ENCODE measurements at places on chromosomes 6 and 20. TPM values are rescaled to one million over a fixed set of nuclear protein-coding genes. Genes with fewer than 3 reads are reported as not detected.

GRCh38 chr6:107114926-107115694 is at the start of gene BEND3:
BEND3 (minus strand) TSS chr6:107115515; CDS start chr6:107099285, 16,230 bp downstream.
- H3K27ac ChIP-seq, result peak within 1 kb of the TSS; percentile 71
- peaks cover 26% of the 10 kb centered on the region for H3K4me1 ChIP-seq
- peaks cover 3% of the 10 kb centered on the region for H3K27me3 ChIP-seq
- peak; percentile 65 for DNase-seq
- no peaks in the 10 kb centered on the region for H3K36me3 ChIP-seq
- H3K4me3 ChIP-seq, result peak within 1 kb of the TSS; percentile 80

Gene LBP
- total RNA-seq, result not detected

- no peaks in the 10 kb centered on the region for H3K36me3 ChIP-seq
- no peak overlapping the region for H3K4me3 ChIP-seq
- no peaks in the 10 kb centered on the region for H3K27me3 ChIP-seq
- H3K27ac ChIP-seq, result peak overlapping the region; percentile 81
These were observed 120.8 kb downstream of the ISM1 start for GRCh38 chr20:13341737-13342393.

DNA sequence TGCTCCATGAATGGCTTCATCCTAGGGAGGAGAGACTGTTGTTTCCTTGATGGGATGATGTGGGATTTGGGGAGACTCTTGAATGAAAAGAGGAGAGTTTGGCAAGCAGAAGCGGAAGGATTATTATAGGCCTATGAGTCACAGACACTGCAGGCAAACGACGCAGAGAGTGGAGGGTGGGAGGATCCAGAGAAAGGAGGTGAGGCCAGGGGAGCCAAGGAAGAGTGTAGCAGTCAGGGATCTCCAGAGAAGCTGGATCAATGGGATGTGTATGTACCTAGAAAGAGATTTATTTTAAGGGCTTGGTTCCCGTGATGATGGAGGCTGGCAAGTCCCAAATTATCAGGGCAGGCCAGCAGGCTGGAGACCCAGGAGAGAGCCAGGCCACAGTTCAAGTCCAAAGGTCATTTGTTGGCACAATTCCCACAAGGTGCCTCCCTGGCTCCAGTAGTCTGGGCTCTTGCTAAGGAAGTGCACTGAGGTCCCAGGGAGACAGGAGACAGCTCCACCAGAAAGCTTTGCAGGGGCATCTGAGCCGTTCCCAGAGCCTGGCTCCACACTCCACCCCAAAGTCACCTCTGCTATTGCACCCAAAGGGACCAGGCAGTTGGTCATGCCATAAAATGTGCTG is 76.0 kb downstream of the ADTRP start:
- H3K4me3 ChIP-seq, result no peak overlapping the region
- no peaks in the 10 kb centered on the region for H3K36me3 ChIP-seq
- DNase-seq, result no peak
- H3K27ac ChIP-seq, result no peak overlapping the region
- no peaks in the 10 kb centered on the region for H3K27me3 ChIP-seq
- no peaks in the 10 kb centered on the region for H3K4me1 ChIP-seq

Gene ECT2L
- total RNA-seq, result 3.9 TPM

Gene HLA-DOB
- 0.95 TPM for total RNA-seq

Gene TCF15
- 0.65 TPM for total RNA-seq

- no peak overlapping the region for H3K27ac ChIP-seq
- no peaks in the 10 kb centered on the region for H3K27me3 ChIP-seq
- H3K36me3 ChIP-seq, result no peaks in the 10 kb centered on the region
These were observed 87.6 kb upstream of the FRMD1 start for GRCh38 chr6:168166627-168167026.

DNA sequence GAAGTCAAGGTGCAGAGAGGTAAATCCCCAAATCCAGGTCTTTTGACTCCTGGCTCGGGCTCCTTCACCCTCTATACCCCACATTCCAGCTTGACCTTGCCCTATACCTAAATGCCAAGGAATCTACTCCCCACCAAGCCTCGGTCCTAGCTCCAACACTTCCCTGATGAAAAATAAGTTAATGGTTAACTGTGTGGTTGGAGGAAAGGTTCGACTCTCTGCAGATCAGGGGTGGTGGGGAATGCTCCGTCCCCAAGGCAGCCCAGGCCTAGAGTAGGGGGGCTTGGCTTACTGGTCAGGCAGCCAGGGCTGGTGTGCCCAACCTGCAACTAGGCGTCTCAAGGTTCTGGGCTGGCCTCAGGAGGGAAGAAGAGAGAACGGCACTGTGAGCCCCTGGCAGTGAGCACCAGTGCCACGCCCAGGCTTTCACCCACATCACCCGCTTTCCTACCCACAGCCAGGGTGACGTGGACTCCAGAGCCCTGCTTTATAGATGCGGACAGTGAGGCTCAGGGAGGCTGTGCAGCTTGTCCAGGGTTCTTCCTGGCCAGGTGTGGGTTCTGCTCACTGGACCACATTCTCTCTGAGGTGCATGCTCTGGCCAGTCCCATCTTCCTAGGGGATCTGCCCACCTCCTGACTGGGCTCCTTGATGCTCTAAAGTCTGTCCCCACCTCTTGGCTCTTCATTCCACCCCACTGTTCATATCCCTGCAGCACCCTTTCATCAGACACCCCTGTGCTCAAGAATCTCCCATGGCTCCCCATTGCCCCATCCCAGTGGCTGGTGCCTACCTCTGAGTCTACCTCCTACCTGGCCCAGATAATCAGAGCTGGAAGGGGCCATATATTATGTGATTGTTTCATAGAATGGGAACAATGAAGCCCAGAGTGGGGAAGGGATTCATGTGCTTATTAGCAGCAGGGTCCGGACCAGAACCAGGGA is 8.2 kb downstream of the SPDEF start:
- H3K36me3 ChIP-seq, result no peaks in the 10 kb centered on the region
- H3K4me1 ChIP-seq, result peaks cover 16% of the 10 kb centered on the region
- H3K4me3 ChIP-seq, result no peak overlapping the region
- H3K27me3 ChIP-seq, result no peaks in the 10 kb centered on the region

DNA sequence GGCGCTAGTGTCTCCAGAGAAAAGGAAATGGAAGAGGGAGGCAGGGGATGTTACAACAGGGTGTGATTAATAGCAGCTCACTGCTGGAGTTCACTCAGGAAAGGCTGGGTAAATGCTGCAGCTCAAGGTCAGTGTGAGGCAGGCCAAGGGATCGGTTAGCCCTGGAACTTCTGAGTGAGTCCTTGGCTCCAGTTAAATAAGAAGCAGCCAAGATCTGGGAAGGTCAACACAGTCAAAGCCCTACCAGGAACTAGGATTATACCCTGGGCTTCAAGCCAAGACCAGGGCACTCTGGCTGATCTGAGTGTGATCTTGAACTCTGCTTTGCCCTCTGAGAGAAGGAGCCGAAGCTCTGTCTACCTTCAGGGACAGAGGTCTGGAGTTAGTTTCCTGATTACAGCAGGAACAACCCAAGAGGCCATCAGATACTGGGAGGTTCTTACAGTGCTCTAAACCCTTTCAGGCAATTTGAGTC is 44.3 kb downstream of the TPD52L1 start:
- H3K4me3 ChIP-seq, result no peak overlapping the region
- peak overlapping the region; percentile 59 for H3K27ac ChIP-seq
- DNase-seq, result peak; percentile 62
- H3K27me3 ChIP-seq, result no peaks in the 10 kb centered on the region
- H3K36me3 ChIP-seq, result no peaks in the 10 kb centered on the region
